GM10248 (cell line): ENCODE measurements at places on chromosomes 12 and 14.

GRCh38 chr12:50049254-50050118 lies 7.9 kb upstream of the ASIC1 start:
- no peak for DNase-seq

GRCh38 chr12:8156416-8156815 lies 399 bp upstream of the ZNF705A start:
- DNase-seq, result no peak

DNA sequence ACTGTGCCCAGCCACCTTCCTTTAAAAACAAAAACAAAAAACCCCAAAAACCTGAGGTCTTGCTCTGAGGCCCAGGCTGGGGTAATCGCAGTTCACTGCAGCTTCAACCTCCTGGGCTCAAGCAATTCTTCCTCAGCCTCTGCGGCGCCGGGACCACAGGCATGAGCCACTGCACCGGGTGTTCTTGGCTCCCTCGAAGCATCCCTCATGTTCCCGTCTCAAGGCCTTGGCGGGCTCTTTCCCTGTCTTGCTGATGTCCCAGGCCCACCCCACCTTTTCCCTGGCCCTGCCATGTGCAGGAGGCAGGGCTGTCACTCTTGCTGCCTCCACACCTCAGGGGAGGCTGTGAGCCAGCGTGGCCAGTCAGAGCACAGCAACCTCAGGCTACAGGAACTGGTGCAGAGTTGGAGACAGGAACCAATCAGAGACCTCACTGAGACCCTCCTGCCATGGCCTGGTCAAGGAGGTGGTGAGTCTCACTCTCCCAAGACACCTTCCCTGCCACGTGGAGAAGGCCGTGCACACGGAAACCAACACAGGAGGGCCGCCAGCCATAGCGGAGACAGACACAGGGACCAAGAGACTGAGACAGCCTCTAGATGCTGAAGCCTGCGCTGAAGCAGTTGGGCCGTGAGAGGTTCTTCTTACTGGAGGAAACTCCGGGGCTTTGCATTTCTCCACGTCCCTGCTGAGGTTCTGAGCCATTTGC lies 6.0 kb upstream of the AMN start:
- DNase-seq, result no peak

DNA sequence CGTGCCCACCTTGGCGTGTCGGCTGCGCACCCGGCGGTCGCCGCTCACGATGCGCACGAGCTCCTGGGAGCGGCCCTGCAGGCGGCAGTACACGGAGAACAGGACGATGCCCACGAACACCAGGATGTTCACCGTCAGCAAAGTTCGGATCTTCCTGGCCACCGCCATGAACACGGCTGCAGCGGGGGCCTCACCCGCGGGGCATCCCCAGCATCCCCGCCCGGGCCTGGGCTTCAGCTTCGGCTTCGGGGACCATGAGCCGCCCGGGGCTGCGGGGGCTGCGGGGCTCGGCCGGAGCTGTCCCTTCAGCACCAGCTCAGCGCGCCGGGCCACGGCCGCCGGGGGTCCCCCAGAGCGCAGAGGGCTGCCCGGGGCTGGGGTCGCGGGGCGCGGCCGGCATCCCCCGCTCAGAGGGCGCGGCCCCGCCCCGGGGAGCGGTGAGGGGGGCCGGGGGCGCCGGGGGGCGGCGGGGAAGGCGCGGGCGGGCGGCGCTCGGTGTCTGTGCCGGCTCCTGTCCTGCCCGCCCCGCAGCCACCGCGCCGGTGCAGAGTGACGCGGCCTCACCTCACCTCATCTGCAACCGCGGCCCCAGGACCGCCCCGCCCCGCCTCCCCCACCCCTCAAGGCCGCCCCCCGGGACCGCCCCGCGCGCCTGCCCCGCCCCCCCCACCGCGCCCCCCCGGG lies at the start of gene GALNT9:
TSS of gene GALNT9 (minus strand) at position 554 of the 684 bp plus-strand sequence. CDS start at position 168, 386 bp downstream.
- DNase-seq, result no peak

DNA sequence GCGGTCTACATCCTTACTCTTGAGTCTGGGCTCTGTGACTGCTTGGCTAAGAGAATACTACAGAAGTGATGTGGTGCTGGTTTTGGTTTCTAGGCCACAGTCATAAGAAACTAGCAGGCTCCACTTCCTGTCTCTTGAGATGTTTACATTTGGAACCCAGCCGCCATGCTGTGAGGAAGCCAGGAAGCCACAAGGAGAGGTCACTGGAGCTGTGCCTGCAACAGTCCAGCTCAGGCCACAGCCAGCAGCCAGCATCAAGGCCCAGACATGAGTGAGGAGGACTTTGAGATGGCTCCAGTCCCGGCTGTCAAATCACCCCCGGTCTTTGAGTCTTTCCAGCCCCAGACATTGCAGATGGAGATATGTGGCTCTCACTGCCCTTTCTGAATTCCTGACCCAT lies 12.9 kb upstream of the FAM181A start:
- DNase-seq, result no peak

GRCh38 chr12:116916714-116917114 lies 6.0 kb downstream of the FBXW8 start:
- peak; percentile 38 for DNase-seq

- DNase-seq, result no peak
Observed at GRCh38 chr14:101134161-101134631, 230.7 kb upstream of the RTL1 start.

GRCh38 chr14:85416771-85417170 lies 113.2 kb upstream of the FLRT2 start:
- DNase-seq, result no peak

GRCh38 chr14:103545915-103546651 lies 16.4 kb downstream of the BAG5 start:
- DNase-seq, result no peak

GRCh38 chr14:104311358-104311757 lies 173.0 kb downstream of the KIF26A start:
- DNase-seq, result no peak

GRCh38 chr14:32702562-32702961 lies 236.1 kb upstream of the NPAS3 start:
- peak; percentile 4 for DNase-seq

- DNase-seq, result no peak
Observed at GRCh38 chr14:75126121-75126544, 715 bp downstream of the NEK9 start.

GRCh38 chr14:22596354-22596879 lies 1.7 kb upstream of the ABHD4 start:
- DNase-seq, result no peak

- DNase-seq, result no peak
Observed at GRCh38 chr12:57893431-57894353, 47.2 kb upstream of the CTDSP2 start.

GRCh38 chr12:68352067-68352466 lies 19.9 kb upstream of the MDM1 start:
- no peak for DNase-seq
